Smooth muscle cell of the umbilical artery (primary cell): ENCODE measurements at places on chromosomes 7 and 10. TPM values are rescaled to one million over a fixed set of nuclear protein-coding genes. Genes with fewer than 3 reads are reported as not detected.

GPR15LG gene
- total RNA-seq: not detected in 2 replicates

ITIH5 gene
- 0.05 and 0.30 TPM in 2 replicates for total RNA-seq

SPDYE5 gene
- total RNA-seq: not detected in 2 replicates

ADAMTS14 gene
- total RNA-seq: 3.6 and 4.2 TPM in 2 replicates

NANOS1 gene
- total RNA-seq: 0.23 and 0.30 TPM in 2 replicates

TMEM140 gene
- total RNA-seq: 0.92 and 3.3 TPM in 2 replicates

GPR85 gene
- total RNA-seq: 2.6 and 4.8 TPM in 2 replicates

TMEM213 gene
- not detected in 2 replicates for total RNA-seq

SMNDC1 gene
- 8.3 and 12.0 TPM in 2 replicates for total RNA-seq

NSUN6 gene
- total RNA-seq: 9.5 and 13.0 TPM in 2 replicates

SPDYE6 gene
- not detected in 2 replicates for total RNA-seq

UFSP1 gene
- total RNA-seq: 6.4 and 8.6 TPM in 2 replicates

LIPN gene
- not detected in 2 replicates for total RNA-seq

AKAP9 gene
- 56.7 and 69.9 TPM in 2 replicates for total RNA-seq

NEBL gene
- total RNA-seq: under 0.01 and 0.09 TPM in 2 replicates

CREB5 gene
- 1.8 and 4.5 TPM in 2 replicates for total RNA-seq

FBXL13 gene
- 2.1 and 2.3 TPM in 2 replicates for total RNA-seq

FRAT1 gene
- total RNA-seq: 0.09 and 0.59 TPM in 2 replicates

PURB gene
- total RNA-seq: 30.6 and 43.1 TPM in 2 replicates

CYP3A5 gene
- 0.18 and 0.30 TPM in 2 replicates for total RNA-seq

LEP gene
- not detected in 2 replicates for total RNA-seq

SPAM1 gene
- total RNA-seq: not detected in 2 replicates

NKX2-3 gene
- 0.14 and 0.89 TPM in 2 replicates for total RNA-seq

HTR5A gene
- total RNA-seq: not detected in 2 replicates

AGAP3 gene
- total RNA-seq: 44.2 and 84.8 TPM in 2 replicates

OR6V1 gene
- not detected in 2 replicates for total RNA-seq

RELN gene
- total RNA-seq: under 0.01 and 0.89 TPM in 2 replicates

EVX1 gene
- 0.09 TPM in 1 of 2 replicates, not detected in the other for total RNA-seq

MAGI2 gene
- total RNA-seq: 10.1 and 16.0 TPM in 2 replicates

LDB3 gene
- total RNA-seq: 0.30 and 0.46 TPM in 2 replicates

NUTM2E gene
- total RNA-seq: 0.05 TPM in 1 of 2 replicates, not detected in the other

PLXNA4 gene
- total RNA-seq: 2.4 and 6.5 TPM in 2 replicates

ARHGEF35 gene
- 0.37 and 0.59 TPM in 2 replicates for total RNA-seq

SHTN1 gene
- total RNA-seq: 1.5 and 2.9 TPM in 2 replicates

TRIM50 gene
- not detected in 2 replicates for total RNA-seq

SPDYE8 gene
- not detected in 2 replicates for total RNA-seq

ANKIB1 gene
- total RNA-seq: 60.6 and 65.1 TPM in 2 replicates

LLCFC1 gene
- not detected in 2 replicates for total RNA-seq

FANK1 gene
- total RNA-seq: 4.5 and 4.6 TPM in 2 replicates
